Vagina (tissue), 2 donors: ENCODE measurements at places on chromosomes 5 and 9.

DNA sequence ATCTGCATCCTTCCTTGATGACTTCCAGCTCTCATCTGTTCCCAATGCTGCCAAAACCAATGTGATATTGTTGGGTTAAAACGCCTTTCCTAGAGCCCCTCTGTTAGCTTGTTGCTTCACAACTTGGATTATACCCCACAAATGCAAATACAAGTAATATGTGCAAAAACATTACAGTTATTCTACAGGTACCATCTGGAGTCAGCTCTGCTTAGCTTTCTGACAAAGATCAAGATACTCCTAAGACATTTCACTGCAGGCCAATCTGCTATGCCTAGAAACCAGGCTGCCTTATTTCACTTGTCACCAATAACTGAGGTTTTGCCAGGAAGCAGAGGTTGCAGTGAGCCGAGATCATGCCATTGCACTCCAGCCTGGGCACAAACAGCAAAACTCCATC is 36.9 kb upstream of the ACO1 start:
- H3K4me3 ChIP-seq = no peak overlapping the region
- no peak for DNase-seq
- H3K27me3 ChIP-seq = no peaks in the 10 kb centered on the region
- peaks cover 5% of the 10 kb centered on the region for H3K4me1 ChIP-seq
- no peak overlapping the region for H3K27ac ChIP-seq
- H3K36me3 ChIP-seq = no peaks in the 10 kb centered on the region

- DNase-seq = no peak
- no peaks in the 10 kb centered on the region for H3K27me3 ChIP-seq
- H3K4me1 ChIP-seq = no peaks in the 10 kb centered on the region
- H3K4me3 ChIP-seq = no peak overlapping the region
- H3K36me3 ChIP-seq = no peaks in the 10 kb centered on the region
Observed at GRCh38 chr5:109876941-109877669, 187.4 kb downstream of the MAN2A1 start.

- H3K36me3 ChIP-seq = no peaks in the 10 kb centered on the region
- H3K27ac ChIP-seq = no peak overlapping the region
- H3K27me3 ChIP-seq = no peaks in the 10 kb centered on the region
- H3K4me3 ChIP-seq = no peak overlapping the region
Observed at GRCh38 chr5:135313946-135314345, 85.1 kb downstream of the MACROH2A1 start.

GRCh38 chr5:147635882-147636728 is 126.2 kb upstream of the DPYSL3 start:
- no peaks in the 10 kb centered on the region for H3K4me1 ChIP-seq
- no peak for DNase-seq
- no peak overlapping the region for H3K27ac ChIP-seq
- no peaks in the 10 kb centered on the region for H3K27me3 ChIP-seq

DNA sequence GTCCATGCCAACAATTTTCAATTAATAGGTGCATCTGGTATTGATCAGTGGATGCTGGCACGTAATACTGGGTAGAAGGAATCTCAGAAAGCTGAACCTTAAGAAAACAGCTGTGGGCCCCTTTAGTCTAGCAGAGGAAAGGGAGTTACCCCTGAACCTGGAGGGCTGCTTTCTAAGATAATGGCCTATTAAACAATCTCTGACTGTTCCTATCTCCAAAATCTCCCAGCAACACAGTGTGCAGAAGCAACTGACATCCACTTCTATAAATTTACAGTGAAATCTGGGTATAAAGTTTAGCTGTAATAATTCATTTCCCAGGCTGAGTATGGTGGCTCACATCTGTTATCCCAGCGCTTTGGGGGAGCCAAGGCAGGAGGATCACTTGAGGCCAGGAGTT is 198.8 kb downstream of the MAPKAP1 start:
- no peaks in the 10 kb centered on the region for H3K36me3 ChIP-seq
- H3K4me1 ChIP-seq = peaks cover 44% of the 10 kb centered on the region
- no peaks in the 10 kb centered on the region for H3K27me3 ChIP-seq
- no peak overlapping the region for H3K4me3 ChIP-seq
- H3K27ac ChIP-seq = no peak overlapping the region
